Kasumi-1 (cell line): ENCODE measurements at places on chromosomes 13 and 19.

GRCh38 chr19:3716147-3716668 is 8.0 kb downstream of the TJP3 start:
- DNase-seq = no peak

- peak; percentile 100 for DNase-seq
These were observed 73.2 kb upstream of the MCF2L start for GRCh38 chr13:112895521-112896465.

DNA sequence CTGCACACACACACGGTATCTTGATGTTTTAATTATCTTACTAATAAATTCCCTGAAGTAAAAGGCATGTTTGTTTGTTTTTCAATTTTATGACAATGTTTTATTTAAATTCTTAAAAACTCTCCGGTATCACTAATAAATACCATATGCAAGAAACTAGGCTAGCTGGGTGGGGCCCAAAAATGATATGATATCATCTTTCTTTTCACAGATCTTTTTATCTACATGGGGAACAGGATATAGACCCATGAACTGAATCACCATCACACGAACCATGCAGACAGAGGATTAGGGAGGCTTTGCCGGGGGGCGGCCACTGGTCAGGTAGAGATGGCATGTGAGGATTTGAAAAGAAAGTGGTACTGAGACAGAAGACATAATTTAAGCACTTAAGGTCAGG is 266.4 kb downstream of the ENOX1 start:
- no peak for DNase-seq

GRCh38 chr19:54481326-54481930 is 8.3 kb upstream of the CDC42EP5 start:
- peak; percentile 76 for DNase-seq

GRCh38 chr13:41139296-41139966 is 6.8 kb upstream of the KBTBD6 start:
- DNase-seq = no peak

DNA sequence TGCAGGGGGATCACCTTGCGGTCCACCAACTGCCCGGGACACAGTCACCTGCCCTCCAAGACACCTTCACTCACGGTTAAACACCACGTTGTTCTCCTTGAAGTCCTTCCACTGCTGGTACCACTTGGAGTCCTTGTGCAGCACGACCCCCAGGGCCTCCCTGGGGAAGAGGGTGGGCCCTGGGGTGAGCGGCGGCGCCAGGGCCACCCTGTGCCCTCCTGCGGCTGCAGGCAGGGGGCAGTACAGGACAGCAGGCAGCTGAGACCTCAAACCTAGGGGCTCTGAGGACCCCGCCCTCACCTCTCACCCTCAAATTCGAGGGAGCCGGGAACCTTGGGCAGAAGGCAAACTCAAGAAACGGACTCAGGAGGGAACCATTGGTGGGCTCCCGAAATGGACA is 7.5 kb upstream of the CTXN1 start:
- DNase-seq = no peak

GRCh38 chr13:51524312-51524711 is 60.0 kb upstream of the WDFY2 start:
- no peak for DNase-seq

GRCh38 chr13:21534760-21535159 is 69.2 kb downstream of the MICU2 start:
- DNase-seq = no peak

- DNase-seq = no peak
These were observed 793.0 kb downstream of the OLFM4 start for GRCh38 chr13:53821632-53822031.

DNA sequence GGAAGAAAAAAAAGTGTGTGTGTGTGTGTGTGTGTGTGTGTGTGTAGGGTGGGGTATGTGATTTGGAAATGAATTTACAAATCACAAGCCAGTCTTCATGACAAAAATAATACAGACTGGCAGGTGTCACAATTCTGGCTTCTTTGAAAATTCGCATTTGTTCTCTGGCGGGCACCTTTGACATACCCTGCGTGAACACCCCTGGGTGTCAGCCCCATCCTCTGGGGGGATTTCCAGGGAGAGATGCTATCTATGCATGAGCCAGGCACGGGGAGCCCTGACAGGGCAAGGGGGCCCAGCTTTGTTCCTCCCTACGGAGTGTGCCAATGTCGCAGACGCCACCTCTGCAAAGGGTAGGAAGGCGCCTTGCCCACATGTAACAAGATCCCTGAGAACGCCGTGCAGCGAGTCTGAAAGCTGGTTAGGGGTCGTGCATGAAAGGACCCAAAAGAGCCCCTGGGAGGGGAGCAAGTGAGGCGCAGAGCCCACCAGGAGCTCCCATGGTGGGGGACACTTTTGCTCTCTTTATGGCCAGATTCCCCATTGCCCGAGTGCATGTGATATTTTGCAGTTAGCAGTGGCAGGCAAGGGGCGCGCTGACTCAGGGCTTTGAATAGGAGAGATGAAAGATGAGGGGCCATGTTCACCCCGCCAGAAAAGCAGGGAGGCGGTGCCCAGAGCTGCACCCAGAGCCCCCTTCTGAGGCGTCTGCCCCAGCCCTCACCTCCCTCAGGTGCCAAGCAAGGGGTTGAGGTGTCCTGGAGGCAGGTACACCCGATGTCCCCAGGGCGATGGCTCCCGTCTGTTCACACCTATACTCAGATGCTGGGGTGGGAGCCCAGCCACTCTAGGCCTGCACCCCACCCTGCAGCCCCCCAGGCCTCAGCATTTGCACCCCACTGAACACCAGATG is 45.3 kb downstream of the KLF2 start:
- DNase-seq = no peak

- peak; percentile 93 for DNase-seq
These were observed 428 bp downstream of the RASAL3 start for GRCh38 chr19:15463861-15464371.

- no peak for DNase-seq
These were observed 456.1 kb downstream of the PCDH9 start for GRCh38 chr13:66774046-66774445.

GRCh38 chr19:54230031-54230430 is 7.2 kb upstream of the LILRB3 start:
- DNase-seq = no peak

GRCh38 chr19:29285878-29286277 is 72.9 kb upstream of the UQCRFS1 start:
- no peak for DNase-seq

DNA sequence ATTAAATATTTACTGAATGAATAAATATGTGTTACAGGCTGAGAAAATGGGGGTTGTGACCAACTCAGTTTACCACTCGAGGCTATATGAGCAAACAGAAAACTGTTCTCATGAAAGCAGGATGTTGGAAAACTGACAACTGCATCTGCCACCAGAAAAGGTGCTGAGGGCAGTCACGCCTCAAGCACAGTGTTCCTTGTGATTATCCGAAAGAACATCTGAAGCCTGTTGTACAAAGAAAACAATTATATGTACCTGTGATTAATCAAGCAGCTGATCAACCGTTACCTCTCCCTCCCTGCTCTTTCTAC is 6.2 kb upstream of the KLK13 start:
- DNase-seq = no peak

DNA sequence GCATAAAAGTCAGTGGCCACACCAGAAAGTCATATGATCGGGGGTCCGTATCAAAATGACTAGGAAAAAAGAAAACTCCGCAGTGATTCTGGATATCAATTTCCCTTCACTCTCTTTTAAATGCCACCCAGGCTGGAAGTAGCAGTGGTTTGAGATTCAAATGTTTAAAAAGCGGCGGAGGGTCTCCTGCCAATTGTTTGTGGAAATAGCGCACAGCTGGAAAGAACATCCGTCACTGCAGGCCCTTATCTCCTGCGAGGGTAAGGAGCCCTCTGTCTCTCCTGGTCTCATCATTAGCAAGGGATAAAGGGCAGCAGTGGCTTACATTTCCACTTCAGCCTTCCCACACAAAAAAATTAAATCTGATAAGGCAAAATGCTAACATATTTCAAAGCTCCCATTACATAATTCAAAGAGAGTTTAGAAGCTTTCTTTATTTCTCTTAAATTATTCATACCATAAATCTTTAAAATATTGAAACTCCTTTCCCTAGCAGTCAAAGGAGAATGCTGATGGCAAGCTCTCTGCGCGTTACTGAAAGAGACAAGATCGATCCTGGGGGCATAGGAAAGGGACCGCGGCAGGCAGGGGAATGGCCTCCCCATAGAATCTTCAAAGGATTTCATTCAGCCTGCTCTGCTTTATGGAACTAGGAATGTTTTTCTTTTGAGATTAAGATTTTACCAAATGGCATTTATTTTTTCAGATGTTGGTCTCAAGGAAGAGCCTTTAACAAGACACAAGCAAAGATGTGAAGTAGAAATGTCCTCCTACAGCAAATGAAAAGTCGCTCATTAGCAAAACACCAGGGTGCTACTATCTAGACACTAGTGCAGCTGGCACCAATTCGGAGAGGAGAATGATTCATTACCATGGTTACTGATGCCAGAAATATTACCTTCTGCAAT is 35.0 kb downstream of the AMER2 start:
- no peak for DNase-seq

DNA sequence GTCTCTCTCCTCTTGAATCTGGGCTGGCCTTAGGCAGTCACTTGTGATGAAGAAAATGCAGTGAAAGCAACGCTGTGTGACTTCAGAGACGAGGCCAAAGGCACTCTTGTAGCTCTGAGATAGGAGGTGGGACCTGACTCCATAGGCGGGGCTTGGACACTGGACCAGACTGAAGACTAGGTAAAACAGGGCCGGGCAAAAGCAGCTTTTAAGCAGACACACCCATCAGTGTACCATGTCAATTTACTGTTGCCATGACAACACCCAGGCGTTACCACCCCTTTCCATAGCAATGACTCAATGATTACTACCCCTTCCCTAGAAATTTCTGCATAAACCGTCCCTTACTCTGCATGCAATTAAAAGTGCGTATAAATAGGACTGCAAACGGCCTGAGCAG is 6.6 kb upstream of the EID2 start:
- no peak for DNase-seq

DNA sequence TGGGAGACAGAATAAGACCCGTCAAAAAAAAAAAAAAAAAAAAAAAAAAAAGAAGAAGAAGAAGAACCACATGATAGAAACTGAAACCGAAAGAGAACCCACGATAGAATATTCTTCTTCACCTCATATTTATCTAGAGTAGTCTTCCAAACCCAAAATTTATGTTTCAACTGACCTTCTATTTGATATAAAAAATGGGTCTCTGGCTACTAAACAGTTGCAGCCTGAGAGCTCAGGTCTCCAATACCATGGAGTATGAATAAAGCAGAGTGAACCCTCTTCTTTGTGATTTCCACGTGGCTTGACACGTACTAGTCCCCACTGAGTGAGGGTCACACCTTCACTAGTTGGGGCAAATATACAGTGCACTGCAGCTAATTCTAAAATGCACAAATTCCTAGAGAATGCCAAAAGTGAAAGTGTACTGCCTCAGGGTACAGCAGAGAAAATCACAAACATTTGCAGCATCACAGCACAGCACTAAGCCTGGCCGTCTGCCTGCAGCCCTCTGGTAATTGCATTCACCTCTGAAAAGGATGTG is 30.8 kb upstream of the RFC3 start:
- DNase-seq = no peak

DNA sequence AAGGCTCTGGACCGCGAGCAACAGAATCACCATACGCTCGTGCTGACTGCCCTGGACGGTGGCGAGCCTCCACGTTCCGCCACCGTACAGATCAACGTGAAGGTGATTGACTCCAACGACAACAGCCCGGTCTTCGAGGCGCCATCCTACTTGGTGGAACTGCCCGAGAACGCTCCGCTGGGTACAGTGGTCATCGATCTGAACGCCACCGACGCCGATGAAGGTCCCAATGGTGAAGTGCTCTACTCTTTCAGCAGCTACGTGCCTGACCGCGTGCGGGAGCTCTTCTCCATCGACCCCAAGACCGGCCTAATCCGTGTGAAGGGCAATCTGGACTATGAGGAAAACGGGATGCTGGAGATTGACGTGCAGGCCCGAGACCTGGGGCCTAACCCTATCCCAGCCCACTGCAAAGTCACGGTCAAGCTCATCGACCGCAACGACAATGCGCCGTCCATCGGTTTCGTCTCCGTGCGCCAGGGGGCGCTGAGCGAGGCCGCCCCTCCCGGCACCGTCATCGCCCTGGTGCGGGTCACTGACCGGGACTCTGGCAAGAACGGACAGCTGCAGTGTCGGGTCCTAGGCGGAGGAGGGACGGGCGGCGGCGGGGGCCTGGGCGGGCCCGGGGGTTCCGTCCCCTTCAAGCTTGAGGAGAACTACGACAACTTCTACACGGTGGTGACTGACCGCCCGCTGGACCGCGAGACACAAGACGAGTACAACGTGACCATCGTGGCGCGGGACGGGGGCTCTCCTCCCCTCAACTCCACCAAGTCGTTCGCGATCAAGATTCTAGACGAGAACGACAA is 1.8 kb downstream of the PCDH17 start:
- no peak for DNase-seq

DNA sequence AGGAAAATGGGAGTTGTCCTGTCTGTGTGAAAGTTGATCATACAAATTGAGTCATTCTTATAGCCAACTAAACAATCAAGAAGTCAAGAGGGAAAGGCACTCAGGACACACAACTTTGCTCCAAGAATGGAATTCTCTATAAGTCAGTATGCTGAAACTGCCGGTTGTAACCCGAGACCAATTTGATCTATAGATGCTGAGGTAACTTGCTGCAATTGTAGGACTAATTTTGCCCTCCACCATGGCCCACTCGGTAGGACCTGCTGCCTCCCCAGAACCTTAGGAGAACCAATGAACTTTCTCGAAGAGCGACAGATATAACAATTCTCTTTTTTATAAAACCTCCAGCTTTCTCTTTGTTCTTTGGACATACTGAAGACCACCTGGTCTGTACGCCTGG is 157.0 kb downstream of the RNF17 start:
- DNase-seq = no peak

DNA sequence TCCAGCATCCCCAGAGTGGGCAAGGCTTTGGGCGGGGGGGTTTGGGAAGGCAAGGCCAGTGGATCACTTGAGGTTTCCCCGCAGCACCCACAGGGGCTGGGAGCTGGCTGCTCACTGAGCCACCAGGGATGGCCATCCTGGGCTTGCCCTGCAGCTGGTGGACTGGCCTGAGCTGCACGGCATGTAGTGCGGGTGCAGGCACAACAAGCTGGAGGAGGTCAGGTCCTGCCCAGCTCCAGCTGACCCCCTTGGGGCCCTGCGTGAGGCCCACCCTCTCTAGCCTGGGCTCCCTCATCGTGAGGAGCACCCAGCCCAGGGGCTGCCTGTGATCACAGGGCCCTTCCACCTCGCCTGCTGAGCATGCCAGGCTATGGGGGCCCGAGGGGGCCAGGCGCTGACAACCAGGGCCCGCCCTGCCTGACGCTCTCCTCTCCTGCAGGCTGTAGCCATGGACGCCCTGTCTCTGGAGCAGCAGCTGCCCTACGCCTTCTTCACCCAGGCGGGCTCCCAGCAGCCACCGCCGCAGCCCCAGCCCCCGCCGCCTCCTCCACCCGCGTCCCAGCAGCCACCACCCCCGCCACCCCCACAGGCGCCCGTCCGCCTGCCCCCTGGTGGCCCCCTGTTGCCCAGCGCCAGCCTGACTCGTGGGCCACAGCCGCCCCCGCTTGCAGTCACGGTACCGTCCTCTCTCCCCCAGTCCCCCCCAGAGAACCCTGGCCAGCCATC is 22.9 kb downstream of the COMP start:
- DNase-seq = no peak

- DNase-seq = no peak
These were observed 227.4 kb downstream of the DLEU7 start for GRCh38 chr13:50616101-50616500.

- DNase-seq = peak; percentile 95
These were observed at the start of gene TRMT1 for GRCh38 chr19:13116282-13117175. Gene TRMT1, minus strand, starts transcription at chr19:13116740. Its CDS starts 341 bp downstream, at chr19:13116399.
